ENCODE measurements at places on chromosomes 3 and 15.
A peak's percentile ranks its signal among the peaks of the same experiment; 100 is the strongest.

- peak; percentile 54 for DNase-seq
Measured at GRCh38 chr3:33437556-33438283, 2.5 kb downstream of the UBP1 start.

GRCh38 chr3:196868297-196868661, 559 bp downstream of the SENP5 start:
- DNase-seq = peak; percentile 36

- no peak for DNase-seq
Measured at GRCh38 chr3:14516738-14517345, 23.3 kb downstream of the GRIP2 start.

DNA sequence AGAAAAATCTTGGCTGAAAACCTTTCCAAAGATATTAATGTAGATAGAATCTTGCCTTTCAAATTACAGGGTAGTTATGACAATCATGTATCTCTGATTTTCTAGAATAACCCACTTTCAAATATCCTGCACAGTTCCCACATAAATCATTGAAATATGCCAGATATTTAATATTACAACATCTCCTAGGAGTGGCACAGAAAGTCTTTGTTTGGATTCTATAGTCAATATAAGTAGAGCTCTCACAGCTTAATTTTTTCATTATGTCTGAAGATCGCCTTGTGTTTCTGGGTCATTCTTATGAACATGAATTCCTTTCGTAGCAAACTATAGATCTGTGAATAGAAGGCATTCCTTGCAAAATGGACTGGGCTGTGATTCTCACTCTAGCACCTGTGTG, 5.0 kb downstream of the RARB start:
- no peak for DNase-seq

GRCh38 chr3:122858373-122858772, 63.5 kb downstream of the SLC49A4 start:
- DNase-seq = peak; percentile 26

- DNase-seq = peak; percentile 40
Measured at GRCh38 chr3:11661827-11662226, 18.1 kb upstream of the VGLL4 start.

DNA sequence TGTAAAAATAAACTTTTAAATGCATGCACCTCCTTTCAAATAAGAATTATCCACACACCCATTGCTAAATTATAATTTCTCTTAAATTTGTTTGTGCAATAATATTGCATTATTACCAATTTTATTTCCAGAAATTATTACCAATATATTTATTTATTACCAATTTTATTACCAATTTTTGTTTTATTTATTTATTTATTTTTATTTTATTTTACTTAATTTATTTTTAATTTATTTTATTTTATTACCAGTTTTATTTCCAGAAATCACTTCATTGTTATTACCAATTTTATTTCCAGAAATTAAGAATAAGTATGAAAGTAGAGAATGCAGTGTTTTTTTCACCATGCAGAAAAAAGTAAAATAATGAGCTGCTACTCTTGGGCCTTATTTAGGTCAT, 525.4 kb downstream of the NAALADL2 start:
- no peak for DNase-seq

DNA sequence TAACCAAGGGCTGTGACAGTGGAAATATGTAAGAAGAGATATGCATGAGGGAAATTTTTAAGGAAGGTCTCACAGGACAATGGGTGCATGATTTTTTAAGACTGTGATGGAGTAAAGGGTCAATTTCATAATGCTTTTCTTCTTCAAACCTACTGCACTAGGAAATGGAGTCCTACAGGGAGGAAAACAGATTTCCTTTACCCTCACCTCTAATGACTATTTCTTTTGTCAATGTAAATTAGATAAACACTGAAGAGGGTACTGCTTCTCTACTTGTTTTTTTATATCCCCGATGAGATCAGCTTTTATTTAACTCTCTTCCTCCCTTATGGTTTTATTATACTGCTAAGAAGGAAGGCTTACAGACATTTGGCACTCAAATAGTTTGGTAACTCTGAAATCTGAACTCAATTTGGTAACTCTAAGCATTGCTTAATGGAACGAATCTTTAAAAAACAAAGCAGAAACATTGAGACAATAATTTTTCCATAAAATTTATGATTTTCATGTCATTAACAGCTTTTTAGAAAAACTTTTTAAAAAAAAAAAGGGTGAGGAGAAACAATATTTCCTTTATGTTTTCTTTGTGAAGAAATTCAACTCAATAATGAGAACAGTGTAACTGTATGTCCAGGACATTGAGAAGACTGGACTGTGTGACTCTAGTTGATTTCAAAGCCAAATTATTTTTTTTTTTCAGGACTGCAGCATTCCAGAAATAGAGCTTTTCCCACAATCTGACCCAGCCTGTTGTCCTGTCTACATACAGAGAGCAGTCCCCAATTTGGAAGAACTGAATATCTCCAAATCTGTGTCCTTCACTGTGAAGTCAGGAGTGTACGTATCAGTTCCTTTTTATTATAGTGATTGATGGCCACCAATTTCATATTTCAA, 64.4 kb downstream of the CRYBG3 start:
- DNase-seq = peak; percentile 21

- DNase-seq = no peak
Measured at GRCh38 chr15:96672629-96673028, 342.1 kb downstream of the NR2F2 start.

DNA sequence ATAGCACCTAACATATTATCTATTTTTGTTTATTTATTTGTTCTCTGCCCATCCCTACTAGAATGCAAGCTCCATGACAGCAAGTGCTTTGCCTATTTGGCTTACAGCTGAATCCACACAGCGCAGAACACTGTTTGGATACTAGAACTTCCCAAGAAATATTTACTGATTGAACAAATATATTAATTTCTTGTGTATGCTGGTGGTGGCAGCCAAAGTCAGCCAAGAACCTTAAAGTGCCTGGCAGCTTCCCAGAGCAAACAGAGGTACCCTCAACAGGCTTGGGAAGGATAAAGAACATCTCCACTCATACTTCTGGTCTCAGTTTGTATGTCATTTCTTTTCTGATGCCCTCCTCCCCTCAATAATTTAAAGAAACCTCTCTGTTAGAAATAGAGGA, 111.8 kb upstream of the SLC25A36 start:
- no peak for DNase-seq

- DNase-seq = no peak
Measured at GRCh38 chr15:83498801-83499200, 51.7 kb downstream of the SH3GL3 start.

DNA sequence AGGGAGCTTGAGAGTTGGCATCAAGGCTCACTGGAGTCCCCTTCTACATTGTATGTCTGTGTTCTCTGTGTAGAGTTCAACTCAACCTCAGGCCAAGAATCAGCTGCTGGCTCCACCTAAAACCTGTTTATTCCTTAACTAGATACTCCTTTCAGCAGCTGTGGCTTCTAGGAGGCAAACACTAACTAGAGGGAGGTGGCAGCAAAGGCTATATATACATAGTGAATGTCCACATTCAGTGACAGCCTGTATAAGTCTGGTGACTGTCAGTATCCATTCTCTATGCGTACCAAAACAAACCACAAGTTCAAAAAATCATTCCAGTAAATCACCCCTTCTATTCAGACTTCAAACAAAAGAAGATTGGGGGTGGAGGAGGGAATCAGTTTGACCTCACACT, 184.3 kb downstream of the CDIN1 start:
- DNase-seq = no peak

DNA sequence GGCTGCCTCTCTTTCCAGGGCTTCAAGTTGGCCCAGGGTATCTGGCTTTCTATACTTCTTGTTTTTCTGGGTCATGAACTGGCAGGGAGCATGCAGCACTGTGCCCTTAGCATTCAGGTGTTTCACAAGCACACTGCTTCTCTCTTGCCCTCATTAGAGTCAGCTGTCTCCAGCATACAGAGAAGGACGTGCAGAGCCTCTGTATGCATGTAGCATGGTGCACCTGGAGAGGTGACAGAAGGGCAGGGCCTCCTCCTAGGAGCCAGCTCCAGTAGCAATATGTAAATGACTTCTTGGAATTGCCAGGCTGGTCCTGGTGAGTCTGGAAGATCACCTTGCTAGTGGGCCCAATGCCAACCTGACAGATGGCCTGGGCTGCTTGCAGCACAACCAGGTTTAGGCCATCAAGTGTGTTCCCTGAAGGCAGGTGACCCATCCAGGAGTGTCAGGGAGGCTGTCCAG, 44.8 kb upstream of the ATP2C1 start:
- no peak for DNase-seq

- DNase-seq = peak; percentile 37
Measured at GRCh38 chr15:65285291-65286068, 1.2 kb downstream of the PARP16 start.

GRCh38 chr3:12601072-12601471, 44.2 kb downstream of the MKRN2 start:
- peak; percentile 13 for DNase-seq

DNA sequence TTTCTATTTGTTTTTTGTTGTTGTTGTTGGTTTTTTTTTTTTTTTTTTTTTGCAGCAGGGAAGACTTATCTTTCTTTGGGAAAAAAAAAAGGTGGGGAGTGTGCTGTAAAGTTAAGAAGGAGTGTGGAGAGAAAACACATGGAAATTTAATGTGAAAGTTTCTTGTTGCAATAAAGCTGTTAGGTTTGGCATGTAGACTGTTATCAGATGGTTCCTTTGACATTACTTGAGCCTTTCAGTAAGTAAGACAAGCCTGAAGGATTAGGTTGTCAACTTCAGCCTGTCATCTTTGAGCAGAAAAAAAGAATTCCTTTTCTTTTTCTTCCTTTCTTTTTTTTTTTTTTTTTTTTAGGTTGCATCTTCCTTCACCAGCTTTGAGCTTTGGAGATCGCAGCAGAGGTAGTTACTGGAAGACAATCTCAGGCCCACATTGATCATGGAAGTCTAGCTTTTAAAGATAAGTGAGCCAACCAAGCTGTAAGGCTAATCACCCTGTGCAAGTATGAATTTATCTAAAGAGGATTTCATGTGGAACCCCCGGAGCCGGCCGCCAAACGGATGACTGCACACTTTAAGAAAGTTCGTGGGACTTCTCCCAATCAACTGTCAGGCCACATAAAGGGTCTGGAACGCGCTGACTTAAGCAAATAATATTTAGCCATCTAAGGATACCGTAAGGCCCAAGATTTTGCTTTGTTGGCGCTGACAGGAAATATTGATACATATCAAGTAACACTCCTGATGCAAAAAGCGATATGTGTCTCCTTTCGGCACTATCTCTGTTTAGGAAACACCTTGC, 1040.1 kb upstream of the NR2F2 start:
- no peak for DNase-seq

GRCh38 chr3:9808345-9809037, 1.6 kb upstream of the TTLL3 start:
- no peak for DNase-seq

- DNase-seq = no peak
Measured at GRCh38 chr3:4805662-4806061, 173.6 kb upstream of the BHLHE40 start.

GRCh38 chr3:162512488-162512887, 1015.9 kb downstream of the OTOL1 start:
- DNase-seq = peak; percentile 57

- DNase-seq = no peak
Measured at GRCh38 chr3:58241306-58242044, 3.9 kb downstream of the ABHD6 start.

- peak; percentile 16 for DNase-seq
Measured at GRCh38 chr15:45790325-45790943, 155.6 kb downstream of the SQOR start.

- DNase-seq = no peak
Measured at GRCh38 chr15:38281031-38281430, 28.4 kb downstream of the SPRED1 start.

- no peak for DNase-seq
Measured at GRCh38 chr3:161474741-161475140, 21.9 kb upstream of the OTOL1 start.

DNA sequence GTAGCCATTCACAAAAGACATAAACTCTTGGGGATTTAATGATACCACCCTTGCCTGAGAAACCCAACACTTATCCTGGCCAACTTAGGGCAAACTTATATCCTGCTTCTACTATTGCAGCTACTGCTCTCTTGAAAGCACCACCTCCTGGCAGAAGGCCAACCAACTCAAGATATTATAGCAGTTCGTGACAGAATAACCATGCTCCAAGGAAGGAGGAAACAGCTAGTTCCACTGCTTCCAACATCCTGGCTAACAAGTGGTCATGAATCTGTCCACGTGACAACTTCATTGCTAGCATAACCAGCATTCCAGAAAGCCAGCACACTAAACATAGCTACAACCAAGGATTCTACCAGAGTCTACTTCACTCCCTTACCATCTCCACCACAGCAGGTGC, 1037.5 kb downstream of the TBL1XR1 start:
- no peak for DNase-seq

- DNase-seq = no peak
Measured at GRCh38 chr3:156582532-156583183, 27.7 kb upstream of the SSR3 start.

DNA sequence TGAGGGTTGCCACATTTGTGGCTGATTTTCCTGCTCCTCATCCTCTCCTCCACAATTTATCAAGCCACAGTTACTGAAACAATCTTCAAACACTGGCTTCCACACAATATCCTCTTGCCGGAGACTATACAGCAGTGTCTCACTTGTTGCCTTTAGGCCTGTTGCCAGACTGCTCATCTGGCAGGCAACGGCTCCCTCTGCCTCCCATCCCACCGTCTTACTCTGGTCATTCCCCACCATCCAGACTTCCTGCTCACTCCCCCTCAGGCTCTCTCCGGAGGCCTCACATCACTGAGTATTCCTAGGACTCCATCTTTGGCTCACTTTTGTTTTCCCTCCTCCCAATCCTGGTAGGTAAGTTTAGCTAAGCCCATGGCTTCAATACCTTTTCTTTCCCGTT, 301.9 kb downstream of the IL20RB start:
- DNase-seq = no peak

DNA sequence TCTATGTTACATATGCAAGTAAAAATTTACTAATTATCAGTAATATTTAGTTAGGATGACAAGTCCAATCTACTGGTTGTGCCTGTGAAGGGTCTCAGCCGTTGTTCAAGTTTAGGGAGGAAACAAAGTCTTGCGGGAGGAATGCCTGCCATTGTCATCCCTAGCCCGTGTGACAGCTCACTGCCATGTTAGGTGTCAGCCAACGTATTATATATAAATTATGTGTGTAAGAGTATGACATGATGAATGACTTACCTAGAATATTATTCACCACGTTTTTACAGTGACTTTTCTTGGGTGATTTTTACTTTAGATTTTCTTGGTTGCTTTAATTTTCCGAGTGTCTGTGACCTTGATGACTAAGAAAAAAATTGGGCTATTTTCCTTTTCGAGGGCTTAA, 614.4 kb upstream of the MDFIC2 start:
- no peak for DNase-seq

- no peak for DNase-seq
Measured at GRCh38 chr15:72967397-72967796, 84.9 kb upstream of the NEO1 start.

- no peak for DNase-seq
Measured at GRCh38 chr3:61531528-61531927, 29.8 kb upstream of the PTPRG start.

- peak; percentile 58 for DNase-seq
Measured at GRCh38 chr3:139634111-139634635, 43.6 kb downstream of the NMNAT3 start.

GRCh38 chr3:78969483-78969882, 798.3 kb downstream of the ROBO1 start:
- peak; percentile 14 for DNase-seq

- no peak for DNase-seq
Measured at GRCh38 chr15:40040293-40040635, 1.3 kb upstream of the SRP14 start.

Measured in fibroblast of villous mesenchyme (primary cell).